GM19239 (cell line): ENCODE measurements at places on chromosomes 5 and 9.

DNA sequence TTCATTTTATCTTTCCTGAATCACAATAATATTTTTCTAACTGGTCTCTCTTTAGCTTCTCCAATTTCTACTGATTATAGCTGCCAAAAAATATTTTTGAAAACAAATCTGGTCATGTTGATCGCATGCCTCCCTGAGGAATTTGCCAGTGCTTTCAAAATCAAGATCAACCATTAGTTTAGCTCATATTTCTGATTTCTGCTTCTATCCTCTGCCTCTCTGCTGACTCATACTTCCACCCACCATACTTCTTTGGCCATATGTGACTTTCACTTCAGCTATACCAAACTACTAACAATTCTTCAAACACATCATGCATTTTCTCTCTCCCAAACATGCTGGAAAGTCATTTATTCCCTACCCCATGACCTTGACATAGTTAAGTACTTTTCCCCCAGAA lies 636.5 kb downstream of the TLE1 start:
- no peak for DNase-seq

- DNase-seq = no peak
Measured at GRCh38 chr5:173835131-173835530, 53.0 kb upstream of the CPEB4 start.

DNA sequence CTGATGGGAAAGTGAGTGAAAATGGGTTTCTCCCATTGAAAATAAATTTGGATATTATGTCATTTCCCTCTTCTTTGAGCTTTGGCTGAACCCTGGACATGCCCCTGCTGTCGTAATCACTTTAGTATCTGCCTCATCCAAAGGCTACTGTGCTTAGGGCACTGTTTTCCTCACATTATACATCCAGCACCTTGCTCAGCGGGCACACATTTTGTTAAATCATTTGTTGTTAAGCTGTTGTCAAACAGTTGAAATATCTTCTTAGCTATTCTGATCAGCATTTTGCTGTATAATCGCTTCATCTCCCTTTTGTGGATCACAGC lies 352.7 kb upstream of the CD180 start:
- DNase-seq = no peak

DNA sequence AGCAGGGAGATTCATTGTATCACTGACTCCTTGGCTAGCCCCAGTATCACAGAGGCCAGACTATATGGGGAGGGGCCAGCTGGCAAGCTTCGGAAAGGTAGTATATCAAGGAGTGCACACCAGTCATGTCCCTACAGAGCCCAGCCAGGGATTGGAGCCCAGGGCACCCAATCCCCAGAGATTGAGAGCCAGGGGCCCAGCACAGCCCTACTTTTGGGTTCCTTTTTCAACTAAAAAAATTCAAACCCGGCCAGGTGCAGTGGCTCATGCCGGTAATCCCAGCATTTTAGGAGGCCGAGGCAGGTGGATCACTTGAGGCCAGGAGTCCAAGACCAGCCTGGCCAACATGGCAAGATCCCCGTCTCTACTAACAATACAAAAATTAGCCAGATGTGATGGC lies 5.4 kb upstream of the MYORG start:
- no peak for DNase-seq

DNA sequence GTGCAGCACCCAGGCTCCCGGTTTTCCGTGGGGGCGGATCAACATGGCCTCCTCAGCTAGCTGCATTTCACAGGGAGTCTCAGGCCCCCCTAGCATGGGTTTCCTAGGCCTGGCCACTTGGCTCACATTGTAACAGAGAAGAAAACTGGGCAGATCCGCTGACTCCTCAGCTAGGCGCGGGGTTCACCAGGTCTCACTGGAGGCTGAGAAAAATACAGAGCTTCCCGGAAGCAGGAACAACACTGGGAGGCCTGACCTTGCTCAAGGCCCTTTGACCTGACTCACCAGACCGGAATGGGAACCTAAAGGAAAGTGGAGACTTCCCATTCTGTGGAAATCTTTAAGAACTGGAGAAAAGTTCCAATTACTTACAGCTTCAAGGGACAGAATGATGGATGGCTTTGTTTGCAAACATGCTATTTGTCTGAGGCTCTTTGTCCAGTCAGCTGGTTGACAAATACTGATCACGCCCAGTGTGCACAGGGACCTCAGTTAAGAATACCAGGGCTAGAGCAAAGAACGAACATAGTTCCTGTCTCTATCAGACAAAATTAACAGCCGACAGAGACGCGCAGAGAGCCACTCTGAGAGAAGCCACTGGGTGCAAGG lies 88.7 kb upstream of the LRRTM2 start:
- no peak for DNase-seq

DNA sequence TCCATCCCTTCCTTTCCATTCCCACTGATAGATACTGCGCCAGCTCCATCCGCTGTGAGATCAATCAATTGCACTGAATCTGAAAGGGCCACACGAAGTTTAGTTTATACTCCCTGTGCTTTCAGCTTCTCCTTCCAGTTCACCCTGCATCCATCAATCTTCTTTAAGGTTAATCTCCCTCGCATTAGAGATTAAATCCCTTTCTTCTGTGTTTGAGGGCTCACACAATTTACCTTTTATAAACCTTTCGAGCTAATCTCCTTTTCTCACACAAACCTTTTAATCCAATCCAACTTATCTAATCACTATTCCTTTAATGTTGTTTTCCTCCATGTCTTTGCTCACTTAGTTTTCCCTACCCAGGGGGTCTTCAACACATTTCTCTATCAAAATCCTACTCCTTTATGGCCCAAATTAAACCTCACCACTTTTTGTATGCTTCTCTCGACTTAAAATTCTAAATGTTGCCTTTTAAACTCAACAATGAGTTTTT lies 64.6 kb upstream of the HAPLN1 start:
- no peak for DNase-seq

- no peak for DNase-seq
Measured at GRCh38 chr5:56993241-56993640, 41.3 kb upstream of the MIER3 start.

- no peak for DNase-seq
Measured at GRCh38 chr9:33068991-33069390, 7.5 kb downstream of the SMU1 start.

- DNase-seq = no peak
Measured at GRCh38 chr9:128892221-128892921, 10.4 kb downstream of the LRRC8A start.

DNA sequence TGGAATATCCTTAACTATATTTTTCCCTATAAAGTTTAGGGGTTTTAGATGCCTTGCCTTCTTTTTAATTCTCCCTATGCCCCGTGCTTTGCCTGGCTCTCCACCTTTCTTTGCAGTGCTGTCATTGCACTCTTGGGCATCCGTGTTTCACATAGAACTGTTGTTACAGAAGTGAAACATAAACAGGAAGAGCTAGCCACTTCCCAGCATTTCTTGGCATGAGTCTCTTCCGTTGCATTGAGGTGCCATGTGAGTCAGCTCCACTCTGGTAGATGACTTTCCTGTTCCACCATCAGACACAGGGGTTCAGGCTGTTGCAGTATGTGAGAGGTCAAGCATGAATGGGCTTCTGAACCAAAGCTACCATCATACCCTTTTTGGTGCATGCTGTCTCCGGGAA lies 73.4 kb downstream of the ANGPTL2 start:
- DNase-seq = peak; percentile 20

GRCh38 chr9:19895006-19895405 lies 106.2 kb upstream of the SLC24A2 start:
- DNase-seq = no peak

- no peak for DNase-seq
Measured at GRCh38 chr5:96885518-96886338, 9.4 kb downstream of the ERAP2 start.

DNA sequence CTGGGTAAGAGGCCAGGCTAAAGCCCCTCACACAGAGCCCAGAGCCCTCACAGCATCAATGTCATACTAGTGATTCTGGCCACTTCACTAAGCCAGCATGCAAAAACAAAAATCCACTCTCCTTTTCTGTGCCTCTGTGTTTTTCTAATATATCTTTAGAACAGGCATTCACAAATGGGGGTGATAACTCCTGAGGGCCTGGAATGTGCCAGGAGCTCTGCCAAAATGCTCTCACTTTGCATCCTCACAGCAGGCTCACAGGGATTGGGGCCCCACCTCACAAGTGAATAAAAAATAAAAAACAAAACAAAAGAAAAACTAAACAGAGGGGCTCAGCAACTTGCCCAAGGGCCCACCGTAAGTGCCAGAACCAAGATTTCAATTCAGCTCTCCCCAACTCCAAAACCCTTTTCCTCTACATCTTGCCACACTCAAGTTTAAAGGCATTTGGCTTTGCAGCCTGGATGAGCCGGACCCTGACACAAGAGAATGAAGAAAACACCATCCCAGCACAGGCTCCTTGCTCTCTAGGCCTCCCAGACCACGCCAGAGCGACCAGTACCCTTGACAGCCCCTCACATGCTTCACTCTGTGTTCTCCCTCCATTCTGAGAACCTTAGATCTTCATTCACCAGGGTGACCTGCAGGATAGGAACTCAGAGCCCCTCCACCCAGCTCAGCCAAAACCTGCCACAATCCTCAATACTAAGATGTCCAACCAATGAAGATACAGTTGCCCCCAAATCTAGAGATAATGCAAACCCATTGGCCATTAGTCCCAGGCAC lies 51.3 kb downstream of the SAXO1 start:
- DNase-seq = no peak

- no peak for DNase-seq
Measured at GRCh38 chr5:156920042-156920860, 42.8 kb downstream of the TIMD4 start.

DNA sequence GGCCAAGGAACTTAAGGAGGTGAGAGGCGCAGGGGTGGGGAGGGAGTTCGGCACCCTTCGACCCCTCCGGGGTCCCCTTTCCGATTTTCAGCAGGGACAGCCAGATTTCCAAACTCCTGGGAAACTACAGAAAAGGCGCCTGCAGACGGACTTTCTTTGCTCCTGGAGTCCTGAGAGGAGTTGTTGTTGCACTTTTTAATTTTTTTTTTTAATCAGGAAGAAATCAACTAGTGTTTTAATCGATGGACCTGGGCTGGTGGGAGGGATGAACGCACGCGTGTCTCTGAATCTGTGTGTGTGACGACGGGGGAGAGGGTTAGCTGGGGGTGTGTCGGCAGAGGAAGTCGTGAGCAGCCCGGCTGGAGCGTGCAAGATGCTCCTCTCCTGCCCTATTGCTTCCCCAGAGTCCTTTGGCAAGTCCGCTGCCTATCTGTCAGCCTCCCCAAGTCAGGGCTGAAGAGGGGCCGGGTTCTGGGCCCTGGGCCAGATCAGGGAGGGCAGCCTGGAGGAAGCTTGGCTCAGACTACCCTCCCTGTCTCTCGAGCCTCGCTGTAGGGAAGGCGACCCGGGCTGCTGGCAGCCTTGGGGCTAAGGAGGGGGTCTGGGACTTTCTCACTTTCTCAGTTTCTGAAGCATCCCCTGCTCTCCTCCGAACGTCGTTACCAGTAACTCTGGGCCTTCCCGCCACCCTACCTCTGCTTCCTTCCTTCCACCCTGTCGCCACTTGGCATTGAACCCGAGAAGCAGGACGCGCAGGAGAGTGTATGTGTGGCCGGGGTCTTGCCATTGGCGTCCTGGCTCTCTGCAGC lies 731 bp downstream of the PRR16 start:
- DNase-seq = no peak

GRCh38 chr5:40571729-40572128 lies 108.0 kb upstream of the PTGER4 start:
- no peak for DNase-seq

GRCh38 chr5:149315753-149316152 lies 29.5 kb upstream of the GRPEL2 start:
- no peak for DNase-seq

GRCh38 chr5:74016373-74016772 lies 390.4 kb downstream of the ARHGEF28 start:
- DNase-seq = no peak

DNA sequence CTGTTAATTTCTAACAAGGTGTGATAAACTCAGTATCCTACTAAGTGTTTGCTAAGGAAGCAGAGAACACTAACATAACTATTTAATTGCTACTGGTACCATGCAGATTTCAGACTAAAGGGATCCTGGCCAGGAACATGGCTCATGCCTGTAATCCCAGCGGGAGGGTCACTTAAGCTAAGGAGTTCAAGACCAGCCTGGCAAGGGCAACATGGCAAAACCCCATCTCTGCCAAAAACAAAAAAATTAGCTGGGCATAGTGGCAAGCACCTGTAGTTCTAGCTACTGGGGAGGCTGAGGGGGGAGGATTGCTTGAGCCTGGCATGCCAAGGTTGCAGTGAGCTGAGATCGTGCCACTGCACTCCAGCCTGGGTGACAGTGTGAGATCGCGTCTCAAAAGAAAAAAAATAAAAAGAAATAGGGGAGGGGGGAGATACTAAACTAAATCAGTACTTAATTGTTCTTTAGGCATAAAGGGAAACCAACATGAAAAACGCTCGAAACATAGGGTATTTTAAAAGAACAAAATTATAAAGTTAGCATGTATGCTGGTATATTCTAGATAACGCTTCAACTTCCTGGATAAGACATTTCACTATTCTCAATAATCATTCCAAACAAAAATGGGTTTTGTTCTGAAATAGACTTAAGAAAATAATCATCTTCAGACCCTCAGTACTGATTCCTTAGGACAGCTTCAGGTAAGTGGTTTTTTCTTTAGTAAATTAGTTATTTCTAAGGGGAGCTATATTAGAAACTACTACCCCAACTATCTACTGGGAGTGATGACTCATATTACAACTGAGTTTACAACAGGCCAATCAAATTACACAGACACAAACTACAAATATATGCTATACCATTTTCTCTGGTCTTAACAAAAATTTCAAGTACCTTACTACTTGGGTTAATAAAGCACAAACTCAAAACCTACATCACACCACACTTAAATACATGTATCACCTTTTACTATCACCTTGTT lies 3.5 kb downstream of the PANK3 start:
- no peak for DNase-seq

DNA sequence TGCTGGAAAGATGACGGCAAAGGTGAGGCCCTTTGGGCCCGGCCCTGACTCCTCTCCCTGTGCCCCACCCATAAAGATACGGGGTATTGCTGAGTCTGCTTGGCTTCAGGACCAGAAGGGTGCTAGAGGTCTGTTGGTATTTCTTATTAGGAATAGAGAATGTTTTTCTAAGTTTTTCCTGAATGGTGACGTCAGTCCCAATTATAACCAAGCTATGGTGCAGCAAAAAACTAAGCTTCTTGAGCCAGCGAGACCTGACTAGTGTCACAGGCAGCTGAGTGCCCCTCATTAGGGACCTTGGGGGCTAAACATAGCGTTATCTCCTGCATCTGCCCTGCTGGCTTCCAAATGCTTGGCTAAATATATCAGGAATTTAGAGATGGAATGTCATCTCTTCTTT lies 151.0 kb upstream of the TBC1D2 start:
- no peak for DNase-seq

GRCh38 chr5:104298518-104298917 lies 735.9 kb upstream of the NUDT12 start:
- no peak for DNase-seq

GRCh38 chr9:68941780-68942459 lies 72.0 kb downstream of the PRKACG start:
- no peak for DNase-seq

- DNase-seq = no peak
Measured at GRCh38 chr5:74040065-74040551, 414.1 kb downstream of the ARHGEF28 start.

GRCh38 chr5:50888751-50889150 lies 222.3 kb downstream of the PARP8 start:
- no peak for DNase-seq

- DNase-seq = no peak
Measured at GRCh38 chr9:125694478-125694877, 12.5 kb downstream of the MAPKAP1 start.
